ENCODE measurements at places on chromosomes 13 and 19. TPM values are rescaled to one million over a fixed set of nuclear protein-coding genes. Genes with fewer than 3 reads are reported as not detected.

DNA sequence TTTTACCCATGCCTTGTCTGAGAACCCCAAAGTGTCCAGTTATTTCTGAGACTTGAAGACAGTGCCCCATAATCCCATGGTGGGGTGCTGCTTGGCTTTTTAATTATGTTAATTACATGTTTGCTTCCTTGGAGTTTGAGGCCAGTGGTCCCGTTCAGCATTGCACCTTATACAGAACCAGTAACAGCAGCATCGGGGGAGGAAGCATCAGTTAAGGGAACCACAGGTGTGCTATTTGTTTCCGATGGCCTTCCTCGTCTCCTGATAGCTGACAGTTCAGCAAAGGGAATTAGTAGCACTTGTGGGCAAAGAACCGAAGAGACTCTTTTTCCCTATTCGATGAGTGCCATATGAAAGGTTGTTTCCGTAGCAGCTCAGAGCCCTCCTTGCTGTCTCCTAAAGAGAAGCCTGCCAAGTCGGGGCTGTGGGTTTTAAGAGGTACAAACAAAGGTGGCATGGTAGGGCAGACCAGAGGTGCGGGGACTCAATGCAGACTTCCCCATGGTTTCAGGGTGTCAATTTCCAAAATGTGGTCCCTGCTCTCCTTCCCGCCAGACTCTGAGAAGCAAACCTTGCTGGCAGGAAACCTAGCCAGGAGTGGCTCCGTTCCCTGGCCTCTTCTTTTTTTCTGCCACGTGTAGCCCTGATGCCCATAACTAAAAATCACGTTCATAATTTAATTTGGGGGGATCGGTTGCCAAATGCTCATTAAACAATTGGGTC lies 225.2 kb upstream of the TSHZ3 start:
- no peak for DNase-seq

GRCh38 chr13:58729361-58729760 lies 1097.8 kb downstream of the PCDH17 start:
- DNase-seq = no peak

DNA sequence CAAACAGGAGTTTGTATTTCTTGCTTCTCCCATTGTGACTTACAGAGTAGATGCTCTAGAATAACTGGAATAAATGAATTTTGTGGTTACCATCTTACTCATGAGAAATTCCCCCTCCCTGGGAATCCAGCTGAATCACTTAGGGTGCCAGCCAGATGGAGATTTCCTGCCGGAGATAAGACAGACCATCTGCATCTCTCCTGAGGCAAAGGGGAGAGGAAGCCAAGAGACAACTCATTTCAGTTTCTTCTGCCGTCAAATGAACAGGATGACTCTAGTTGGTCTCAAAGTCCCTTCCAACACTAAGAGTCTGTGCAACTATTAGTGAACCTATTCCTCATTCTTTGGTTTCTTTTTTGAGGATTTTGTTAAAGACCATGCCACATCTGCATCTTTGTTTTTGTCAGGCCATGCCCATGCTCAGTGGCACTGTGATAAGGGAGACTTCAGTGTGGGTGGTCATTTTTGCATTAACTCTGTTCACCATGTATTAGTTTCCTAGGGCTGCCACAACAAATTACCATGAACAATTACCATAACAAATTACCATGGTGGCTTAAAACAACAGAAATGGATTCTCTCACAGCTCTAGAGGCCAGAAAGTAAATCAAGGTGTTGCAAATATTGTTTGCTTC lies 112.8 kb downstream of the NDFIP2 start:
- no peak for DNase-seq

- no peak for DNase-seq
These were observed 57.6 kb upstream of the ZNF507 start for GRCh38 chr19:32287811-32288227.

- peak; percentile 23 for DNase-seq
These were observed 19.5 kb downstream of the NUFIP1 start for GRCh38 chr13:44969551-44970484.

- no peak for DNase-seq
These were observed 8.8 kb upstream of the SHKBP1 start for GRCh38 chr19:40567750-40568494.

DNA sequence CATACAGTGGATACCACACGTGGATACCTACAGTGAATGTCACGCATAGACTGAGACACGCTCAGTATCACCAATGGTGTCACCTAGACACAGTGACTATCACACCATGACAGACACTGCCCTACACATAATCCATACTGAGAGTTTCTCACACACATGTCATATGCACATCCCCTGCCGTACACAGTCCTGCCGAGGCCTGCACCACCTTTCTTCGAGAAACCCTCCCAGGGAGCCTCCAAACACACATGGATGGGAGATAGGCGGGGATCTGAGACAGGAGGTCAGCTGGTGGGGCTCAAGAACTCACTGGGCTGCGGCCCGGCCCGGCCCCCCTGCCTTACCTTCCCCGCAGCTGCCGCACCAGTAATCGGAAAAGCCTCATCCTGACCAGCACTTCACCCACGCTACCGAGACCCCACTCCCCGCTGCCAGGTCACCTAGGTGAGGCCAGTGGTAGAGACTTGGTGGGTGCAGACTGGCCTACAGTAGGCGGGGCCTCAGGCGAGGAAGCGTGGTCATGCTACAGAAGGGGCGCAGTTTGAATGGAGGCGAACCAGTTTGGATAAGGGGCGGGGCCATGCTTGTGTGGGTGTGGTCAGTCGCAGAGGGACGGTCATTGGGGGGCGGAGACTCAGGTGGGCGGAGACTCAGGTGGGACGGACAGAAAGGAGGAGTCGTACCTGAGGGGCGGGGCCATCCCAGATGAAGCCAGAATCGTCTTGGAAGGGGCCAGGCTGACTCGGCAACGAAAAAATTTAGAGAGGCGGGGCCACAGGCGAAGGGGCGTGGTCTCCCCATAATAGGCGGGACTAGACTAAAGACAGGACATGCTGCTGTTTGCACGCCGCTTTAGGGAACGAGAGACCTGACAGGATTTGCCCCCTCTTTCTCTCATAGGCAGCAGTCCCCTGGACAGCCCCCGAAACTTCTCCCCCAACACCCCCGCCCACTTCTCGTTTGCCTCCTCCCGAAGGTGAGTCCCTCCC lies 2.1 kb downstream of the MAST1 start:
- peak; percentile 20 for DNase-seq

DNA sequence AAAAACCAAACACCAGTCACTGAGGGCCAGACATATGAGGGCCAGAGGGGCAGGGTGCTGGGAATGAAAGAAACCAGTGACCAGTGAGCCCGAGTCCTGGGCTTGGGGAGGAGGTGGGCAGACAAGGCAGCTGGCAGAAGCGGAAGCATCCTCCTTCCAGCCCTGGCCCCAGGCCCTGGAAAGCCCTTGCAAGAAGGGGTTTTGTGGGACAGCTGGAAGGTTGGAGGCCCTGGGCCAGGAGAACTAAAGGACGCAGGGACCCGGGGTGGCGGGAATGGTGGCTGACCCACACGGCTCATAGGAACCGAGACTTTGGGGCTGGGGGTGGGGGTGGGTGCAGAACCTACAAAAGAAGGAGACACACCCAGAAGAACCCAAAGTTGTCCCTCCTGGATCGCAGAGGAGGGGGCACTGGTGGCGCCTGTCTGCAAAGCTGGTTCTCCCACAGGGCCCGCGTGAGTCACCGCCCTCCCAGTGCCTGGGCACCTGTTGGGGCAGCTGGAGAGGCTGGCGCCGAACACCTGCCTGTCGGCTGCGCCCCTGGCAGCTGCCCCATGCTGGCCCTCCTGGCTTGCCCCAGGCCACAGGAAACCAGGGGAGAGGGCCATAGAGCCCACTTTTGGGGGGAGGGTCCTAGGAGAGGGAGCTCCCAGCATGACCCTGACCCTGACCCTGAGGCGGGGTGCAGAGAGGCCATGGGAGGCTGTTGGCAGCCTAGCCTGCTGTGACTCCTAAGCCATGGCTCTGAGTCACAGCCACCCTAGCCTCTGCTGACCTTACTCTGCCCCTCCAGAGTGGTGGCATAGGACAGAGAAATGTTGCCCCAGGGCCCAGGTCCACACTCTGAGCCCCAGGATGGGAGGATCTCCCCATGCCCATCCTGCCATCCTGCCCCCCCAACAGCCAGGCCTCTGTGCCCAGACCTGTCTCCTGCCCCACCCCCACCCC lies 802 bp downstream of the DMPK start:
- DNase-seq = no peak

GRCh38 chr13:26973295-26973694 lies 198.3 kb downstream of the USP12 start:
- no peak for DNase-seq

DNA sequence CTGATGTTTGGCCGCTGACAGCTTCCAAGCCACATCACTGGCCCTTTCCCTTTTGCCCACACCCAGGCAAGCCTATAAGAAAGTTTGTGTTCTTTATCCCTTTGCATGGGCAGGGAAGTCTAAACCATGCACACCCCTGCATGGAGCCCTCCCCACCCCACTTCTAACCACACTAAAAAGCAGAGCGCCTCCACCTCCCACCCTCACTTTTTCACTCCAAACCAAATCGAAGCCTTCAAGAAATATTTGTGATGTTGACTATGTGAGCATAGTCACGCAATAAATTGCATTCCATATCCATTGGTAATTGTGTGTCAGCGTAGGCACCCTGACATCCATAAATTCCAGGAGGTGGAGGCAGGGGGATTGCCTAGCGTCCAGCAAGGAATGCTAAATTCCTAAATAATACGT lies 104.4 kb upstream of the LSM14A start:
- no peak for DNase-seq

GRCh38 chr13:112978561-112979405 lies 9.8 kb downstream of the MCF2L start:
- DNase-seq = no peak

DNA sequence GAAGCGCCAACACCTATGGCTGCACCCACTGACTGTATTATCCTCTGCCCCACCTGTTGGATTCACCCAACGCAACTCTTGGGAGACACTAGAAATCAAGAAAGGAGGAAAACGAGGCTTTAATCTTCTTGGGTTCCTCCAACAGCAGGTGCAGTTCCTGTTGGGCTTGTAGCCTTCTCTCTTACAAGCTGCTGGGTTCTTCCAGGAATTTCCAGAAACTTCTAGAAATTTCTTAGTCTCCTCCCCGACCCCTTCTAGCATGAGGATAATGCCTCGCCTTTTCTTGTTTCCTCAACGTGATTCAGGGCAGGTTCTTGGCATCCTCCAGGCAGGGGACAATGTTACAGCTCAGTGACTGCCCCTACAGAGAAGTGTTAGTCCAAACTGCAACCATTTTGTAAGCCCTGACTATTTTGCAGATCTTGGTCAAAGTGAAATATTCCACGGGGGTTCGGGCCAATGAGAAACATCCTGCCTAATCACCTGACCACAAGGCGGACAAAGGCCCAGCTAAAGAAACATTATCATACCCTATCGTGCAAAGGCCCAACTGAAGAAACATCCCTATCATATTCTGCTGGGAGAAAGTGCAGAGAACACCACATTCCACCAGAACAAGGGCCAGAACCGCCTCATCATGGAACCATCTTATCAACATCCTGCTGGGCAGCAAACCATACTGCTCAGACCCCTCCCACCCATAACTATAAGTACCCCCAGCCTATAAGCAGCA lies 614 bp upstream of the PNMA8A start:
- DNase-seq = no peak

DNA sequence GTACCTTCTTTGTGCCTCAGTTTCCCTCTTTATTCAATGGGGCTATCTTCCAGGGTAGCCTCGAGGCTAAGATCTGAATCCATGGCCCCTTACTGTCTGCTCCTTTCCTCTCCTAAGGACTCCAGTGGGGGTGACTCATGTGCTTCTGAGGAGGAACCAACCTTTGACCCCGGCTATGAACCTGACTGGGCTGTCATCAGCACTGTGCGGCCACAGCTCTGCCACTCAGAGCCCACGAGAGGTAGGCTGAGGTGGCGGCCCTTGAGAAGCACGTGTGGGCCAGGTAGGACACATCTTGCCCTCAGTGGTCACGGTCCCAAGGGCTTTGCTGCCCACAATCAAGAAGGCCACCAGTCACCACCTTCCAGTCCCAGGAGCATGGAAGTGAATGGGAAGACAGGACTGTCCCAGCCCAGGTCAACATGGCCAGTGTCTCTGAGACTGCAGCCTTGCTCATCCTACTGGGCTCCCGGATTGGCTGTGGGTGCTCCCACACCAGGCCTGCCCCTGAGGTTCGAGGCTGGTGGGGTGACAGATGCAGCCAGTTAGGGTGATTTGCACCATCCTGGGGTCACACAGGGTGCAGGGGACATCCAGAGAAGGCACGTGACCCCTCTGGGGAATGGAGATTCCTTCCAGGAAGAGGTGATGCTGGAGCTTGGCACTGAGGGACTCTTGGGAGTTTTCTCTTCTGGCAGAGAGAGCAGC lies 2.8 kb downstream of the TBC1D17 start:
- no peak for DNase-seq

The PCCA gene
- 17.8 TPM for total RNA-seq

The SPRED3 gene
- 2.8 TPM for total RNA-seq

The FBXL12 gene
- 23.9 TPM for total RNA-seq

The DAND5 gene
- 0.07 TPM for total RNA-seq

The CHST8 gene
- not detected for total RNA-seq

All from epithelial cell of proximal tubule (primary cell).